ENCODE measurements at places on chromosomes 7 and 10.

- no peak for DNase-seq
These were observed 11.0 kb downstream of the IMPDH1 start for GRCh38 chr7:128398841-128399135.

- DNase-seq: no peak
These were observed 166.0 kb upstream of the EEPD1 start for GRCh38 chr7:35987016-35987415.

DNA sequence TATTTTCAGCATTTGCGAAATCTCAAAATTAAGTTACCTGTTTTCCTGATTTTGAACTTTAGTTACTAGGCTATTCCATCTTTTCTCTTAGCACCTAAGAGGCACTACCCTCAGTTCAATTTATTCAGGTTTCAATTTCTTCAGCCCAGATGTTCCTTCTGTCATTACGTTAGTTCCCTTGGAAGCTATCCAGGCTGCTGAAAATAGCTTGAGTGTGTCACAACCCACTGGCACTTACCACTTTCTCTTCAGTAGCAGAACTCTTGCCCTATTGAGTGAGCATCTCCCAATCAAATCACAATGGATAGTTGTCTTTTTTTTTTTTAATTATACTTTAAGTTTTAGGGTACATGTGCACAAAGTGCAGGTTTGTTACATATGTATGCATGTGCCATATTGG is 332.7 kb upstream of the LRGUK start:
- no peak for DNase-seq

- DNase-seq: no peak
These were observed 52.8 kb upstream of the TOMM7 start for GRCh38 chr7:22875470-22875869.

- no peak for DNase-seq
These were observed at the start of gene CNNM1 for GRCh38 chr10:99329304-99329553. CNNM1 (plus strand) TSS chr10:99329356; CDS start chr10:99329388, 32 bp downstream.

DNA sequence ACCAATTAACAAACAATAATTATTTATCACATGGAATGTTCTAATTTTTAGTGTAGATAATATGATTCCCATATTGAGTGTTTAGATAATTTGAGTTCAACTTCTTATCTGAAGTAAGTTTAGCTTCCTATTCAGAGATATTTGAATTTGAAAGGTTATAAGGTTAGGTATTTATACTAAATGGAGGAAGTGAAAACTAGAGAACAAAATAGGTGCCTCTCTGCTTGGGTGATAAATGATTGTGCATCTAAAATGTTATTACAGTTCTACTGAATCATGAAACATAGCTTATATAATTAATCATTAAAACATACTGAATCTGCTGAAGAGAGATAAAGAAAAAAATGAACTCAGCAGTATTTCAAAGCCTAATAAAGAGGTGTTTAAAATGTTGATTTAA is 1174.3 kb downstream of the XPNPEP1 start:
- no peak for DNase-seq

- DNase-seq: no peak
These were observed 30.2 kb upstream of the CARD11 start for GRCh38 chr7:3073763-3074458.

- no peak for DNase-seq
These were observed 54.7 kb upstream of the AFAP1L2 start for GRCh38 chr10:114458955-114459354.

DNA sequence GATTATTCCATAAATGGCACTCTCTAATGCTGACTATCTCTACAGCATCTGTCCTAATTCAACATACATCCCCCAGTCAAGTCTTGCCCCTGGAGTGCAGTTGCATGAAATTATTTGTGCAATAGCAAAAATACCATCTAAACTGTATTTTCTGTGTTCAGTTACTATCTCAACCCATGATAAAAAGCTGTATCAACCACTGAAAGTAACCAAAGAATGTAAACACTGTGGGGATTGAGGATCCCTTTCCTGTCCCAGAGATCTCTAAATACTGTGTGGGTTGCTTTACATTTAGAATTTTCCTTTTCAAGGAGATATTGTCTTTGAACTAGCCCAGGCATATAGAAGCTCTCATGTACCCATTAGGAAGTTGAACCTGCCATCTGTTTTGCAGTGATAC is 23.9 kb upstream of the DGKI start:
- no peak for DNase-seq

GRCh38 chr7:137970253-137970975 is 31.5 kb downstream of the CREB3L2 start:
- DNase-seq: no peak

GRCh38 chr10:33186150-33186549 is 148.3 kb downstream of the NRP1 start:
- no peak for DNase-seq

GRCh38 chr7:27192546-27193334 is 7.2 kb downstream of the HOXA13 start:
- peak; percentile 33 for DNase-seq

GRCh38 chr7:21704359-21704758 is 161.5 kb downstream of the DNAH11 start:
- DNase-seq: no peak

GRCh38 chr7:128231021-128231420 is 10.1 kb upstream of the LEP start:
- no peak for DNase-seq

GRCh38 chr10:101047268-101047667 is 14.5 kb upstream of the KAZALD1 start:
- no peak for DNase-seq

GRCh38 chr7:123789206-123789784 is 40.5 kb upstream of the WASL start:
- DNase-seq: no peak
